ENCODE measurements at places on chromosomes 12 and 14.

DNA sequence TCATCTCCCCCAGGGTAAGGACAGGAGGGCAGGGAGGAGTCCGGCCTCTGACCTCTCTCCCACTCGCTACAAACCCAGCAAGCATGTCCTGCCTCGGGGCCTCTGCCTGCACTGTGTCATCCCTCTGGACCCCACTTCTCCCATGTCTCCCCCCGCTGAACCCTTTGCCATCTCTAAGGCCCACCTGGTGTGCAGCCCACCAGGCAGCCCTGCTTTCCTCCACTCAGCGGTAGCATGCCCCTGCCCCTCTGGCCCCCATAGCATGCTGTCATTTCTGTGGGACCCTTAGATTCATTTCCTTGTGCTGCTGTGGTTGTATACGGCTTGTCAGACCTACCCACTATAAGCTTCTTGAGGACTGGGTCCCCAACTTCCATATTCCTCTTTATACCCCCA is 17.7 kb downstream of the PAPLN start:
- no peak for DNase-seq

- DNase-seq: no peak
Observed at GRCh38 chr12:57603815-57604453, 690 bp upstream of the DTX3 start.

GRCh38 chr14:32934073-32934880 is 4.4 kb upstream of the NPAS3 start:
- DNase-seq: no peak

- DNase-seq: no peak
Observed at GRCh38 chr12:66279123-66279712, 23.1 kb upstream of the HELB start.

GRCh38 chr12:13770576-13770975 is 210.8 kb downstream of the GRIN2B start:
- DNase-seq: no peak

GRCh38 chr12:58270966-58271705 is 329.8 kb downstream of the ATP23 start:
- no peak for DNase-seq

- no peak for DNase-seq
Observed at GRCh38 chr12:124508381-124509079, 58.9 kb downstream of the NCOR2 start.

GRCh38 chr14:104396682-104397470 is 182.7 kb upstream of the C14orf180 start:
- DNase-seq: no peak

GRCh38 chr12:111248236-111249017 is 120.5 kb downstream of the PHETA1 start:
- DNase-seq: no peak

DNA sequence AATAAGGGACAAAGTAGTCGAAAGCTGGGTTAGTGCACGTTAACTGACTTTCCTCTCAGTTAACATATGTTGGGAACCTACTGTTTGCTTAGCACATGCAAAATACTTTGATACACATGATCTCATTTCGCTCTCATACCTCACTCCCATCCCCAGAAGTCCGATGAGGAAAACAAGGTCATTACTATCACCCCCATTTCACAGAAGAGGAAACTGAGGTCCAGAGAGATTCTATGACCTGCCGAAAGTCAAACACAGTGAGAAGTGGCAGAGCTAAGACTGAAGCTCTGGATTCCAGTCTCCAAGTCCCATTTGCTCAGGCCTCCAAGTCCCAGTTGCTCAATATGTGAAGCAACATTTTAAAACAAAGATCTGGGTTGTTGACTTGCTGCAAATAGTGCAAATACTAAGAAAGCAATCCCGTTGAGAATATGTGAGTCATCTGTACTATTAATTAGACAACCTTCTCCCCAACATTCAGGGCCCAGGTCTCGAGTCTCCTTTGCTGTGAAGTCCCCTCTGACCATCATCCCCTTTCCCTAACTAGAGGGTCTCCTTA is 170.6 kb upstream of the PWP1 start:
- DNase-seq: no peak

DNA sequence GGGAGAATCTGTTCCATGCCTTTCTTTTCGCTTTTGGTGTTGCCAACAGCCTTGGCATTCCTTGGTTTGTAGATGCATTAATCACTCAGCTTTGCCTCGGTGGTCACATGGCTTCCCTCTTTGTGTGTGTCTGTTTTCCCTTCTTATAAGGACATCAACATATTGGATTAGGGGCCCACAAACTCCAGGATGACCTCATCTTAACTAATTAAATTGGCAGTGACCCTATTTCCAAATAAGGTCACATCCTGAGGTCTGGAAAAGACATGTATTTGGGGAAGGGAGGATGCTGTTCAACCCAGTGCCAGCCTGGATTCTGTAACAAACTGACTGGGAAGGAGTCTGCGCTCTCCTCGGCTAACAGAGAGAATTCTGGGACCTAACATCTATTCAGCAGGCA is 365.7 kb upstream of the FKBP4 start:
- DNase-seq: no peak

GRCh38 chr12:38391007-38391406 is 74.4 kb downstream of the ALG10B start:
- DNase-seq: no peak

DNA sequence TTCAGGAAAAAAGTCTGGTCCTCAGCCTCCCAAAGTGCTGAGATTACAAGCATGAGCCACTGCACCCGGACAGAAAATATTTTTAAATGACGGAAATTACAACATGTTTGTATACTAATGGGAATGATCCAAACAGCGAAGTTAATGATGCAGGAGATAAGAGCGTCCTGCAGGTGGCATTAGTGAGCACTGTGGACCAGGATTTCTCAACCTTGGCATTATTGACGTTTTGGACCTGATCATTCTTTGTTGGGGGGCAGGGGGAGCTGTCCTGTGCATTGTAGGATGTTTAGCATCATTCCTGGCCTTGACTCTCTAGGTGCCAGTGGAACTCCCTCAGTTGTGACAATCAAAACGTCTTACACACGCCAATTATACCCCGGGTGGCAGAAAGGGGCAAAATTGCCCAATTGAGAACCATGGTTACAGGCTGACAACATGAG is 34.1 kb downstream of the SCFD1 start:
- DNase-seq: peak; percentile 4

GRCh38 chr12:48447755-48448154 is 24.6 kb upstream of the ANP32D start:
- no peak for DNase-seq

- DNase-seq: no peak
Observed at GRCh38 chr14:64118892-64119291, 175.3 kb downstream of the ESR2 start.

GRCh38 chr12:127362121-127362520 is 904.8 kb upstream of the TMEM132C start:
- DNase-seq: no peak

- DNase-seq: no peak
Observed at GRCh38 chr12:45331552-45331951, 115.7 kb downstream of the ANO6 start.

DNA sequence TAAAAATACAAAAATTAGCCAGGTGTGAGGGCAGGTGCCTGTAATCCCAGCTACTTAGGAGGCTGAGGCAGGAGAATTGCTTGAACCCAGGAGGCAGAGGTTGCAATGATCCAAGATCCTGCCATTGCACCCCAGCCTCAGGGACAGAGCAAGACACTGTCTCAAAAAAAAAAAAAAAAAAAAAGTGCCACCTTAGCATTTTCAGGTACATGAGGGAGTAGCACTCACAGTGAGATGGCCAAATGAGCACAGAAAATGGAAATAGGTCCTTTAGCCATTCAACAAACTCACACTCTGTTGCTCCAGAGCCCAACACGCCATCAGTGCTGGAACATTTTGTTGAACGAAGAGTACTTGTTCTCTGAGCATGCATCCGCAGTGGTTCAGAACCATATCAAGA is 75.2 kb upstream of the MYL2 start:
- DNase-seq: no peak

GRCh38 chr12:55686366-55687010 is 21.2 kb downstream of the ITGA7 start:
- no peak for DNase-seq

- DNase-seq: no peak
Observed at GRCh38 chr12:25438638-25439037, 114.4 kb downstream of the LMNTD1 start.

GRCh38 chr12:19003141-19003540 is 126.4 kb upstream of the PLEKHA5 start:
- no peak for DNase-seq

GRCh38 chr14:72217135-72217534 is 284.9 kb downstream of the RGS6 start:
- no peak for DNase-seq

DNA sequence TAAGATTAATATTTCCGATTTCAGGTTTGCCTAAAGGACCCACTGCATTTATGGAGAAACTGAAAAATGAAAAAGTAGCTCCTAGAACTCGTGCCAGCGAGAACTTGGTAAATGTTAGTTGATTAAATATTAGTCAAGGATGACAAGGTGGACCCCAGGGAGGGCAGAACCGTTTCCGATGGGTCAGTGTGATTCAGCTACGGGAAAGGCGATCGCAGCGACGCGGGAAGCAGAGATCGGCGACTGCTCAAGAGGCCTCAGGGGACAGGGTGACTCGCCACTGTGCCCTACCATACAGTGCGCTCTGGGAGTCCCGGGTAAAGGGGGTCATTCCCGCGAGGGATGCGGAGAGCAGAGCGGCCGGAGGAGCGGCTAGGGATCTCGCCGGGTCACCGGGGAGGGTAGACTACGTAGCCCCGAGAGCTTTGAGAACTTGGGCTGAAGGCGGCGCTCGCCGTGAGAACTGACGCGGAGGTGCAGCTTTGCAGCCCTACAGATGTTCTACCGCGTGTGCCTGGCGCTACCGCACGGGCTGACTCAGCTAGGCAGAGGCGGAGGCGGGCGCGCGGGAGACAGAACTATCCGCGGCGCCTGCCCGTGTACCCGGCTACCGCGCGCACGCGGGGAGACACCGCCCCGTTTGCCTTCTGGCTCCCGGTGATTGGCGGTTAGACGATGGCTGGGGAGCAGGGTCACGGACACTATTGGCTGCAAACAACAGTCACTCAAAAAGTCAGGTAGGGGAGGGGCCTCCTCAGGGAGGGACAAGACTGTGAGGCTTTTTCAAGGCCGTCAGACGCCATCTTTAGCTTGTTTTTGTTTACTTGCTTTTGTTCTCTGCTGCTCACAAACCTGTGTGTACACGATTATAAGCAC is 3.2 kb downstream of the C14orf93 start:
- DNase-seq: peak; percentile 96

GRCh38 chr14:104936361-104937155 is 11.9 kb downstream of the PLD4 start:
- DNase-seq: no peak

- no peak for DNase-seq
Observed at GRCh38 chr12:112747501-112747900, 44.0 kb upstream of the RPH3A start.

- DNase-seq: no peak
Observed at GRCh38 chr12:71567537-71567936, 96.1 kb downstream of the ZFC3H1 start.

- DNase-seq: no peak
Observed at GRCh38 chr14:92653162-92653651, 95.2 kb downstream of the LGMN start.

- DNase-seq: no peak
Observed at GRCh38 chr12:122860040-122860853, 25.0 kb downstream of the HIP1R start.

GRCh38 chr12:31471051-31471450 is 119.9 kb downstream of the DENND5B start:
- no peak for DNase-seq

DNA sequence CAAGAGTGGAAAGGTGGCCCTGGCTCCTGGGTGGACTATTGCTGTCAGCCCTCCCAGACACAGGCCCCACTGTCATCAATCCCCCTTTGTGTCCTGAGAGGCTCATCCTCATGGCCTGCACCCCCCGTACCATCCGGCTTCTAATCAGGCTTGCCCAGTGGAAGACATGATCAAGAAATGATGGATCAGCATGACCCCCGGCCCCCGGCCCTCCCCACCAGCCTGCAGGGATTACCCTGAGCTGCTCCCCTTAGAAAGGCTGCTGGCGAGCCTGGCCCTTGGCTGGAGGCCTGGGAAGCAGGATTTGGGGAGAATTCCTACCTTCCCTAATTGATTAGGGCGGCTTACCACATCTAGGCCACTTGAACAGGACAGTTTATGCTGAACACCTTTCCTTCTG is 171.2 kb downstream of the PIWIL1 start:
- DNase-seq: no peak

DNA sequence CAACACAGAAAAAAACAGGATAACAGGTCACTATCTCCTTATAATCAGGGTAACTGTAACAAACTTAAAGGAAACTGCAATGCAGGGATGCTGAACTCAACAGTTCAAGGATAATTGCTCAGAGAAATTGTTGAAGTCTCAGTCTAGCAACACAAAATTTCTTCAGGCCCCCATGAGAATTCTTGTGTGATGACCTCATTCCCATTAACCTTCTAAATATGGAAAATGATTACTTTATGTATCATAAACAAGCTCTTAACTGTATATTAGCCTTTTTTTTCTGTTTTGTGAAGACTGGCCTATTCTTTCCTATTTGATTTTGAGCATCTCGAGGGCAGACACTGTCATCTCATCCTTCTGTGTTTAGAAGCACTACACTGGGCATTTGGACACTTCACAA is 47.1 kb downstream of the IGF1 start:
- no peak for DNase-seq

DNA sequence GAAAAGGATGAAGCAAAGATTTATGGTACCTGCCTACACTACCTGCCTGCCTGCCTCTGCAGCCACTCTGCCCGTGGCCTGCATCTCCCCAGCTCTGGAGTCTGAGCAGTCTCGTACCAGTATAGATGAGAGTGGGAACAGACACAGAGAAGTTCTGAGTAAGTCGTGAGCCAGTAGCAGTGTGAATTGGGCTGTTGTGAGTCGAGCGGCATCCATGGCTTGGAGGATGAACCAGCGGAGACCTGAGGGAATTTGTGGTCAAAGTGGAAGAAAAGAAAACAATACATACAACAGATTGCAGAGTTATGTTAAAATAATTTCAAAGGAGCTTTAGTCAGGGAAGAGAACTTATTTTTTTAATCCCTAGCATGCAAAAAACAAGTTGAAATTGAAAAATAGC is 25.3 kb downstream of the C2CD5 start:
- DNase-seq: no peak

DNA sequence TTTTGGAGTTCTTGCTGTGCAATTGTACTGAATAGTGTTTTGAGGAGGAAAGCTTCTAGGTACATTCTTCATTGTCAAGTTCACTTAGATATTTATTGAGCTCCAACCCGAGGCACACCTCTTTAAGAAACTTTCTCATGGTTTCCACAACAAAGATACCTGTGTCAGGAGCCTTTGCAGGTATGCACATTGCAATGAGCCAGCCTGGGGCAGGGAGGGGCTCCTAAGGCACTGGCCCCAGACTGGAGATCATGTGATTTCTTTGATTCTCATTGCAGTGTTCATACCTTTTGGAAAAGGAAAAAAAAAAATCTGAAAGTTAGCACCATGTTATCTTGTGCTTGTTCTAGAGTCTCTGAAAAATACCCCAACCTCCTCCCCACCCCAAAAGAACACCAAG is 80.3 kb downstream of the PRMT8 start:
- no peak for DNase-seq

DNA sequence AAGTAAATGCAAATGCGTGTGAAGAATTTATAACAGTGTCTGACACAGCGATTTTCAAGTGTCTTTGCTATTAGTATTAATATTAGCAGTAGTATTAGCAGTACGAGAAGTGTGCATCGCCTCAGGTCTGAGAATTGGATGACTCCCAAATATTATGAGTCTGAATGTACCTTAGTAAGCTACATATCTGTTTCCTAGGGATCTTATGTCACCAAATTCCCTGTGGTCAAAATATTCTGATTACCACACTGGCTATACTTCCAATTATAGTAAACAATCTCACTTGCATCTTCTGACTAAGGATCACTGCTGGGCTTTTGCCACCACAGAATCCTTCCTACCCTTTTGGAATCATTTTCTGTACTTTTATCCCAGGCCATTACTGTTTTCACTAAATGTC is 396.0 kb upstream of the MIS18BP1 start:
- no peak for DNase-seq

Data from GM12878 (cell line).